IPS-NIHi11 (cell line): ENCODE measurements at places on chromosomes 5 and 9.

GRCh38 chr5:168883281-168883741 is 304.1 kb upstream of the PANK3 start:
- peak; percentile 25 for DNase-seq

- DNase-seq = no peak
These were observed 180.4 kb upstream of the DAB2 start for GRCh38 chr5:39605145-39605544.

GRCh38 chr5:68074633-68075032 is 140.9 kb upstream of the PIK3R1 start:
- no peak for DNase-seq

GRCh38 chr5:140267559-140268018 is 35.3 kb downstream of the PFDN1 start:
- no peak for DNase-seq

DNA sequence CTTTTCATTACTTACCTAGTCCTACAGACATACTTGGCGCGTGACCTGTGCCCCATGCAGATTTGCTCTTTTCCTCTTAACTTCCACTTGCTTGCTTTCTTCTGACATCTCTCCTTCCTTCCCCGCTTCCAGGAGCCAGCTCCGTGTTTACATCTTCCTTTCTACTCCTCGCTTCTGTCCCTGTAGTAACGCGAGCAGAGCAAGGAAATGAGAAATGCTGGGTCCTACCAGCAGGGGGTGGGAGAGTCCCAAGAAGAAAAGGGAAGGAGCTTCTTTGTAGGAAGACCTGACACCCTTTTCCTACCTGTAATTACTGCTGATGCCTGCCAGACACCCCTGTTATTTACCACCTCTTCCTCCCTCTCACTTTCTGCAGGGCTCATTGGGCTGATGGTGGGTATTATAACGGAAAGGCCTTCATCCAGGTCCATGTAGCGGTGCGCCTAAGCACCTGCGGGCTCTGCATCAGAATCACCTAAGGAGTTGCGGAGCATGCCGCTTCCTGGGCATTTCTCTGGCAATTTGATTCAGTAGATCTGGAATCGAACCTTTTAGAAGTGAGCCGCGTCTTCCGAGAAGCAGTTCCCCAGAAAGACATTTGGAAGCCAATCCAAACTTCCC is 1260.8 kb upstream of the WWC1 start:
- peak; percentile 55 for DNase-seq

DNA sequence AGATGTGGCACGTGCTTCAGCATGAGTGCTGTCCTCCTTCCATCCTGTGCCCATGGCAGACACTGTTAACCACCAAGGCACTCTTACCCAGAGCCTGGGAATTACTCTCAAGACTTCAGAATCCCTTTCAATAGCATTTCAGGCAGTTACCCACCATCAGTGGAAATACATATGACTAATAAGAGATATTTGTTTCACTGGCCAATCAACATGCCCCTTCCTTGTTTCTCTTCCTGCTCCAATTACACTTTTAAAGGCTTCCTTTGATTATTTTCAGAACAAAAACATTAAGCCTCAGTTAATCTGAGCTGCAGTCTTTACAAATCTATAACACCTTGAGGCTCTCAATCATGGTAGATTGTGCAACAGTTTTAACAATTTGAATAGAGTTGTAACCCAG is 70.8 kb downstream of the PRELID2 start:
- no peak for DNase-seq

- no peak for DNase-seq
These were observed 66.5 kb downstream of the LHX2 start for GRCh38 chr9:124077915-124078572.

DNA sequence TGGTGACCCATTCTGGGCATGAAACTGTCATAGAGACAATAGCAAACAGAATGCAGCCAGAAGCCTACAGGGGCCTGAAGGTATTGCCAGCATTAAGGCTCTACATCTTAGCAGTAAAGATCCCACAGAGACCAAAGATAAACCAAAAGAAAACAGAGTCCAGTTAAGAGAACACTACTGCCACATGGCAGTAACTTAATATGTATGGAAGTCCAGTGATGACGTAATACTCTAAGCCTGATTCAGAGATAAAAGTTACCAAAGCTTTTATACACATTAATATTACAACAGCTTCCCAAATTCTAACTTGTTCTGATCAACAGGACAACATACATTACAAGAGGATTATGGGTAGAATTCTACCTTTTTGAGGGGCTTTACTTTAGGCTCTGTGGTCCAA is 371.5 kb downstream of the PRELID2 start:
- no peak for DNase-seq
